ENCODE measurements at places on chromosomes 12 and 14. TPM values are rescaled to one million over a fixed set of nuclear protein-coding genes. Genes with fewer than 3 reads are reported as not detected.

DNA sequence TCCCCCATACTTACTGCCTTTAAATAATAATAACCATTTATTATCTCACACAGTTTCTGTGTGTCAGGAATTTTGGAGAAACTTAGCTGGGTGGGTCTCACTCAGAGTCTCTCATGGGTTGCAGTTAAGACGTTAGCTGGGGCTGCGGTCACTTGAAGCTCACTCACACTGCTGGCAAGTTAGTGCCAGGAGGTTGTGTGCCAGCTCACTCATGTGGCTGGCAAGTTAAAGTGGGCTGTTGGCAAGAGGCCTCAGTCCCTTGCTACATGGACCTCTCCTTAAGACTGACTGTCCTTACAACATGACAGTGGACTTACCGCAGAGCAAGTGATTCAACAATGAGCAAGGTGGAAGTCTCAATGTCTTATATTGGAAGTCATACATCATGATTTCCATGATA lies 61.3 kb upstream of the AVPR1A start:
- DNase-seq = no peak

GRCh38 chr12:19904819-19905218 lies 463.5 kb upstream of the PDE3A start:
- peak; percentile 38 for DNase-seq

DNA sequence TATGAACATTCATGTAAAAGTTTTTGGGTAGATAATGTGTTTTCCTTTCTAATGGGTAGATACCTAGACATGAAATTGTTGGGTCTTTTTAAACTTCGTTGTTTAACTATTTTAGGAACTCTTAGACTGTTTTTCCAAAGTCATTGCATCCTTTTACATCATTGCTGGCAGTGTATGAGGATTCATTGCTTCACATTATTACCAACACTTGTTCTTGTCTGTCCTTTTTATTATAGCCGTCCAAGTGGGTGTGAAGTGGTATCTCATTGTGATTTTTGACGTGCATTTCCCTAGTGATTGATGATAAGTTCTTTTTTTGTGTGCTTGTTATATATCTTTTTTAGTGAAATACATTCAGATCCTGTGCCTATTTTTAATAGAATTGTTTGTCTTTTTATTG lies 39.4 kb downstream of the USP15 start:
- DNase-seq = no peak

GRCh38 chr14:35938770-35939169 lies 112.6 kb downstream of the BRMS1L start:
- no peak for DNase-seq

GRCh38 chr12:124390442-124391097 lies 95.7 kb downstream of the RFLNA start:
- DNase-seq = peak; percentile 72

CMA1 gene
- not detected for polyA plus RNA-seq

VAMP1 gene
- polyA plus RNA-seq = 9.0 TPM

ZNF84 gene
- 9.0 TPM for polyA plus RNA-seq

LRRC74A gene
- polyA plus RNA-seq = not detected
